PC-3 (cell line): ENCODE measurements at places on chromosomes 7 and 10. TPM values are rescaled to one million over a fixed set of nuclear protein-coding genes. Genes with fewer than 3 reads are reported as not detected.

- H3K27me3 ChIP-seq: no peaks in the 10 kb centered on the region
- DNase-seq: no peak
- no peak overlapping the region for H3K4me3 ChIP-seq
- H3K27ac ChIP-seq: no peak overlapping the region
- H3K36me3 ChIP-seq: no peaks in the 10 kb centered on the region
- no peaks in the 10 kb centered on the region for H3K4me1 ChIP-seq
Measured at GRCh38 chr7:1314908-1315450, 82.3 kb downstream of the UNCX start.

The CRTAC1 gene
- not detected in 2 replicates for total RNA-seq

The MOGAT3 gene
- total RNA-seq: not detected in 2 replicates

The AKR1B1 gene
- total RNA-seq: 1.6 TPM in 1 of 2 replicates, not detected in the other

The BMPER gene
- 0.06 and 0.11 TPM in 2 replicates for total RNA-seq

DNA sequence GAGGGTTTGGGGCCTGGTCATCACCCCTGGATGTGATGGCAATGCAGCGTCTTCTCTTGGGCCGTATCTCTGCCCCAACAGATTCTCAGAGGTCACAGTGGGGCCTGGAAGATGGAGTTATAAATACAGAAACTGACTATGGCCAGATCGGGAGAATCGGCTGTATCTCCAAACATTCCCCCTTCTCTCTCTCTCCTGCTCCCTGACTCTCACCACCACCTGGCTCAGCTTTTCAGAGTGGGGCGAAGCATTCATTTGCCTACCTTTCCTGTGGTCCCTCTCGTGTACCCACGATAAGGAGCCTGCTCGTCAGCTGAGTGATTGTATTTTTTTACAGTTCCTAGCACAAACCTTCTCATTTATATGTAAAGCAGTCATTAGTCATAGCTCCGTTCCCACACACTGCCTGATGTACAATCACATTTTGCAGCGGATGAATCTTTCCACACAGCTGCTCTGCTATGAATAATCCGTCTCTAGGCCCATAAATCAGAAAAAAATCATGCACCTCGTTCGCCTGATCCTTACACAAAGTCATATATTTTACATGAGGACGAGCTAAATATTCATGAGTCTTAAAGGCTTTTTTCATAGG is 23.2 kb upstream of the BTRC start:
- no peak overlapping the region for H3K27ac ChIP-seq
- DNase-seq: no peak
- no peaks in the 10 kb centered on the region for H3K27me3 ChIP-seq
- H3K36me3 ChIP-seq: no peaks in the 10 kb centered on the region
- no peak overlapping the region for H3K4me3 ChIP-seq

GRCh38 chr10:31033147-31033546 is 1.5 kb upstream of the ZNF438 start:
- H3K36me3 ChIP-seq: no peaks in the 10 kb centered on the region
- peak overlapping the region; percentile 72 for H3K4me3 ChIP-seq
- no peak overlapping the region for H3K27ac ChIP-seq
- DNase-seq: no peak
- no peaks in the 10 kb centered on the region for H3K27me3 ChIP-seq
- H3K4me1 ChIP-seq: peaks cover 28% of the 10 kb centered on the region

DNA sequence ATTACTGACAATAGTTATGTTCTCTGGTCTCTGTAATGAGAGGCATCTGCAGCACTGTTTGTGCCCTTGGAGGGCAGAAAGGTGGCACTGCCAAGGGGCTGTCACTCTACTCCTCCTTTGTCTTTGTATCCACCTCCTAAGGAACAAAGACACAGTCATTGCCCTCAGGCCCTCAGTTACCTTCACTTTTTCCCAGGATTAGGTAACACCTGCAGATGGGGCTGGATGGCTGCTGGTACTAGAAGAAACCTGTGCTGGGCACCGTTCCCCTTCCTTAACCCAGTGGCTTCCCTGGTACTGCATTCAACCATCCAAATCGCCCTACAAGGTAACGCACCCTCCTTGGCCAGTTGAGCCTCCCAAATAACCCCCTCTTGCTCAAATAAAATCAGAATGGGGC is 246.9 kb upstream of the NEBL start:
- H3K27me3 ChIP-seq: no peaks in the 10 kb centered on the region
- no peaks in the 10 kb centered on the region for H3K4me1 ChIP-seq
- peak; percentile 6 for DNase-seq
- H3K27ac ChIP-seq: no peak overlapping the region
- no peaks in the 10 kb centered on the region for H3K36me3 ChIP-seq

The GNG11 gene
- 3.0 and 4.4 TPM in 2 replicates for total RNA-seq

The GPR37 gene
- 10.5 and 14.3 TPM in 2 replicates for total RNA-seq

DNA sequence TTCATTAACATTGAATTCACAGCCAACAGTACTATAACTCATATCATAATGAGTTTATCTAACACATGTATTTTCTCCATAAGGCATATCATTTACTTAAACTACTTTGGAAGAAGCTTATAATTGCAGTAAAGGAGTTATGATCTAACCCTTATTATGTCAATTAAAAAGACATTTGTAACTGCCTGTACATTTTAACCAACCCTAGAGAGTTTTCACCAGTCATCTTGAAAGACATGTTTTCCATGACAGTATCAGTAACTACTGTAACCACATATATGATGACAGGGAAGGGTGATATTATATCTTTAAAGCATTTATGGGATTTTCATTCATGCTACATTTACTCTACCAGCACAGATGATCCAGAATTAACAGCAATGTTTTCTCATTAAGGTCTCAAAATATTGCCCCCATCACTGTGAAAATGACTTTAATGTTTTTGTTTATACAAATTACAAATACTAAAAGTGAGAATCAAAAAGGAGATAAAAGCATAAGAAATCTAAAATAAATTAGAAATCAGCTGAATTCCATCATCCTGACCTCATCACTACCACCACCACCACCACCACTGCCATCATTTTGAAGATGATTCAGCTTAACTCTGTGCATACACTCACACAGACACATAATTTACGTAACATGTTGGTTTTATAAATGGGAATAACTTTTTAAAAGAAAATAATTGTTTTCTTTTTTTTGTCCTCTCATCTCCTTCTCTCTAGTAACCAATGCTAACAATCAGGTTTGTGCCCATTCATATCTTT is 53.6 kb downstream of the MKLN1 start:
- no peaks in the 10 kb centered on the region for H3K27me3 ChIP-seq
- H3K27ac ChIP-seq: no peak overlapping the region
- peaks cover 15% of the 10 kb centered on the region for H3K4me1 ChIP-seq

The RSU1 gene
- 21.2 and 26.0 TPM in 2 replicates for total RNA-seq

GRCh38 chr7:45267262-45267661 is 109.7 kb downstream of the RAMP3 start:
- DNase-seq: no peak
- peaks cover 12% of the 10 kb centered on the region for H3K27me3 ChIP-seq
- H3K4me1 ChIP-seq: no peaks in the 10 kb centered on the region
- no peaks in the 10 kb centered on the region for H3K36me3 ChIP-seq
- no peak overlapping the region for H3K4me3 ChIP-seq
- H3K27ac ChIP-seq: no peak overlapping the region
